ENCODE measurements at places on chromosomes 2 and 18. TPM values are rescaled to one million over a fixed set of nuclear protein-coding genes. Genes with fewer than 3 reads are reported as not detected.

Gene NT5DC4
- total RNA-seq, result not detected

Gene ST8SIA5
- 0.66 TPM for total RNA-seq

Gene ITPRIPL1
- total RNA-seq, result 0.43 TPM

Gene C2orf15
- 3.6 TPM for total RNA-seq

Gene GALNT5
- 16.5 TPM for total RNA-seq

Gene CCDC74A
- total RNA-seq, result 2.2 TPM

All from mucosa of descending colon (tissue), 3 donors.